ENCODE measurements at places on chromosomes 1 and 21. TPM values are rescaled to one million over a fixed set of nuclear protein-coding genes. Genes with fewer than 3 reads are reported as not detected.

- DNase-seq: no peak
These were observed 14.1 kb downstream of the IFFO2 start for GRCh38 chr1:18942340-18942739.

- DNase-seq: no peak
These were observed 49.6 kb downstream of the LRRC71 start for GRCh38 chr1:156970017-156970416.

DNA sequence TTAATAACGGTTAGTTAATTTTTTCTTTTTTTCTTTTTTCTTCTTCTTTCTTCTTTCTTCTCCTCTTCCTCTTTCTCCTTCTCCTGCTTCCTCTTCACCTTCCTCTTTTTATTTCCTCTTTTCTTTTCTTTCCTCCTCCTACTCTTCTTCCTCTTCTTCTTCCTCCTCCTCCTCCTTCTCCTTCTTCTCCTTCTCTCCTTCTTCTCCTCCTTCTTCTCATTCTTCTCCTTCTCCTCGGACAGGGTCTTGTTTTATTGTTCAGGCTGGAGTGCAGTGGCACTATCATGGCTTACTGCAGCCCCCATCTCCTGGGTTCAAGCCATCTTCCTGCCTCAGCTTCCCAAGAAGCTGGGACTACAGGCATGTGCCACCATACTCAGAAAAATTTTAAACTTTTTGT is 13.4 kb upstream of the ACBD3 start:
- DNase-seq: no peak

DNA sequence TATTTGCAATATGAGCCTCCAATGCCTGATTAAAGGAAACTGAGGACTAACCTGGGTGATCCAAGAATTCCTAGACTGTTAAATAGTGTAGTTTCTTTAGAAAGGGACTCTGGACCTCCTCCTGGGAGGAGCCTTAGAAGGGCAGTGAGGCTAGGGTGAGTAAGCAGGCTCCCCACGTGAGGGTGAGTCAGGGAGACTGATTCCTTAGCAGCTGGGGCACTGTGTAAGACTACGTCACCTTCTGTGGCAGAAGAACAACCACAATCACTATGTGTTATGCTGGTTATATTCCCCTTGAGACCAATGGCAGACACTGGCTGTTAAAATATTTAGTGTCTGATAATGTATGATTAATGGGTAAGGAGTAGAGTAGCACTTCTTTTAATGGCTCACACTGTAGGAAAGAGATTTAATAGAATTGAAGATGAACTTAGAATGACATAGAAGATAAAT is 53.3 kb upstream of the SYT14 start:
- DNase-seq: no peak

DNA sequence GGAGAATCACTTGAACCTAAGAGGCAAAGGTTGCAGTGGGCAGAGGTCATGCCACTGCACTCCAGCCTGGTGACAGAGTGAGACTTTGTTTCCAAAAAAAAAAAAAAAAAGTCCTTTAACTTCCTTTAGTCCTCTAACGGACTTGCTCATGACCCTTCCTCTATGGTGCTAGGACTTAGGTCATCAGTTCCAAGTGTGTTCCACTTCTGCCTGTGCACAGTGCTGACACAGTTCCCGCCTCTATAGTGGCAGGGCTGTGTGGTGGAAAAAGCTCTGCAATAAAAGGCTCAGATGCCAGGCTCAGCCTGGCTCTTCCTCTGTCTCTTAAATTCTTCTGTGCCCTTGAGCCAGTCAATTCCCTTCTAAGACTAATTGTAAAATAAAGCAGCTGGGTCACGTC is 22.0 kb downstream of the CC2D1B start:
- DNase-seq: no peak

GRCh38 chr1:195769461-195769860 is 838.8 kb downstream of the KCNT2 start:
- DNase-seq: no peak

DNA sequence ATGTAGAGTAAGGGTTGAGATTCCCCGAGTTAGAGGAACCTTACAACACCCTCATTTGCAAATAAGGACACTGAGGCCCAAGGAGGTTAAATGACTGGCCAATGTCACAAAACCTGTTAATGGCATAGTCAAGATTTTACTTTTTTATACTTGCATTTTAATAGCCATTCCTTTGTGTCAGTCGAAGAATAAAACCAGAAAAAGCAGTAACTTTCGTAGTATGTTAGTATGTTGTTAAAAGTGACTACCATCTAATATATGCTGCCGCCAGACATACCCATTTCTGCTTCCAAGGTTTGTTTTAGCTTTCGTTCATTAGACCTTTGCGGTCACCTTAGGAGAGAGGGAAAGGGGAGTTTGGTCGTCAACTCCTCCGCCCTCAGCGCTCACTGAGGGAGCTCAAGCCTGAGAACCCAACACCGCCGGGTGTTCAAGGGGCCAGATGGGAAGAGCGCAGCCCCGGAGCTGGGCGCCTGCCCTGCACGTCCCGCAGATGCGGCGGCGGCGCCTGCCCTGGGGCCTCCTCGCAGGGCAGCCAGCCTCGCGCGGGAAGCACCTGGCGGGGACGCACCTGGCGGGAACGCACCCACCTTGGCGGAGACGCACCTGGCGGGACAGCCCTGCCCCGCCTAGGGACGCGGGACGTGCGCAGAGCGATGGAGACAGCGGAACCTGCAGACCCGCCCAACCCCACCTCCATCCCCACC is 466 bp downstream of the VPS26C start:
- DNase-seq: no peak

- DNase-seq: no peak
These were observed 47.6 kb downstream of the IRF2BP2 start for GRCh38 chr1:234562334-234562733.

- DNase-seq: no peak
These were observed 36.3 kb downstream of the DHCR24 start for GRCh38 chr1:54850737-54851136.

GRCh38 chr1:198798923-198799386 is 160.1 kb downstream of the PTPRC start:
- no peak for DNase-seq

- DNase-seq: no peak
These were observed 29.0 kb downstream of the PTPRC start for GRCh38 chr1:198667807-198668206.

DNA sequence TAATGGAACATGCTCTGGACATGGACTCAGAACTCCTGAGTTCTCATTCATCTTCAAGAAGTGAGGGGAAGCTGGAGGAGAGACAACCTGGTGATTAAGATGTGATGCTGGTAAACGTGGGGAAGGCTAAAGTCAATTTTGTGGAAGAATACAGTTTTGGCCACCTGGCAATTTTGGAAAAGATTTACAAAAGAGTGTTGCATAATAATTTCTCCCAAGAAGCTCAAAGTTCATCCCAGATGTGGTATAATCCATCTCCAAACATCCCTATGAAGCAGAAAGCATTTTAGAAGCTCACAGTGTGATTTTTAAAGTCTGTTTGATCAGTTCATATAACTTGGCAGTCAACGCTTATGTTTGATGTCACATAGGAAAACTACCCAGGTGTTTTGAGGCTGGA is 208.7 kb downstream of the LMX1A start:
- DNase-seq: no peak

DNA sequence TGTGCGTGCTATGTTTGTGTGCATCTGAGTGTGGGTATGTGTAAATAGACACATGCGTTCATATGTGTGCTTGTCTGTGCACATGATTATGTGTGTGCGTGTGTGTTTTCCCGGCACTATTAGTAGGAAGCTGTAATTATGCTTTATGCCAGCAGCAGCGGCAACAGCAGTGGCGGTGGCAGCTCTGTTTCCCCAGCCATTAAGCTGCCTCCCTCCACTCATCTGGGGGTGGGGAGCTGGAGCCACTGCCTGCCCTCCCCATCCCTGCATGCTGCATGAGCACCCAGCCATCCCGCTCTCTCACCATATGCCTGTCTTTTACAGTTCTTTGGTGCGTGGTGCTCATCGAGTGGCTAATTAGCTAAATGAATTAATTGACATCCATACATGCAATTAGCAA is 30.5 kb upstream of the ACOT11 start:
- no peak for DNase-seq

GRCh38 chr1:201348211-201348566 is 29.3 kb downstream of the TNNT2 start:
- DNase-seq: peak; percentile 43

DNA sequence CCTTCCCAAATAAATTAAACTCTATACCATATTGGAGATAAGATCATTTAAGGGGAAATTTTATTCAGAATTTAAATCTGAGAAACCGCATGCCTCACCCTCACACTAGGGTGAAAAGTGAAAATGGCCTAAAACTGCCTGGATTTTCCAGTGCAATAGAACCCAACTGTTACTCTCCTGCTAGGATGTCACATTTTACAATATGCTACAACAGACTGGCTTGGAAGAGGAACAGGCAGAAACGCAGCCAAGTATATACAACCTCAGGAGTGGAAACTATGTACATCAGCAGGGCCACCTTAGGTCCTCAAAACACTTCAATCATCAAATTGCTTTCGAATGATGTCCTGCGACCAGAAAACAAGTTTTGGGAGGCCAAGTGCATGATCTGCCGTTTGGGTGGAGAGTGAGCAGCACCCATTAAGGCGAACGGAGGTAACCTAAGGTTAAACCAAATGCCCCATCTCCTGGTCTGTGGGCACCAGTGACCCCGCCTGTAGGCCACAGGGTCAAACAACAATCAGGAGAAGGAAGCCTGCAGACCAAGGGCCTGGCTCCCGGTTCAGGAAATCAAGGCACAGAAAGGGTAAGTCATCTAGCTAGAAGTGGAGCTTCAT is 4.9 kb downstream of the RCAN1 start:
- DNase-seq: no peak

DNA sequence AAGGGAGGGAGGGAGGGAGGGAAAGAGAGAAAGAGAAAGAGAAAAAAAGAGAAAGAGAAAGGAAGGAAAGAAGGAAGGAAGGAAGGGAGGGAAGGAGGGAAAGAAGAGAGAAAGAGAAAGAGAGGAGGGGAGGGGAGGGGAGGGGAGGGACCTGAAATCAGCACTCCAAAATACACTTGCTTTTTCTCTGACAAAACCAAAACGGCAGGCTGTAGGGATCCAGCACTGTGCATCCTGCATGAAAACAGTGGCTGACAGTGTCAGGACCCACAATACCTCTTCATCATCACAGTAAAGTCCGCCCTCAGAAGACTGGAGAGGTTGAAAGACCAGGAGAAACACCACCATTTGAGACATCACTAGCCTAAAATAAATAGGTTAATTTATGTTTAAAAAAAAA is 156.0 kb upstream of the SOD1 start:
- no peak for DNase-seq

GRCh38 chr1:215267495-215267894 is 185.0 kb downstream of the KCNK2 start:
- DNase-seq: no peak

- no peak for DNase-seq
These were observed 1677.1 kb downstream of the KCNT2 start for GRCh38 chr1:194931166-194931565.

DNA sequence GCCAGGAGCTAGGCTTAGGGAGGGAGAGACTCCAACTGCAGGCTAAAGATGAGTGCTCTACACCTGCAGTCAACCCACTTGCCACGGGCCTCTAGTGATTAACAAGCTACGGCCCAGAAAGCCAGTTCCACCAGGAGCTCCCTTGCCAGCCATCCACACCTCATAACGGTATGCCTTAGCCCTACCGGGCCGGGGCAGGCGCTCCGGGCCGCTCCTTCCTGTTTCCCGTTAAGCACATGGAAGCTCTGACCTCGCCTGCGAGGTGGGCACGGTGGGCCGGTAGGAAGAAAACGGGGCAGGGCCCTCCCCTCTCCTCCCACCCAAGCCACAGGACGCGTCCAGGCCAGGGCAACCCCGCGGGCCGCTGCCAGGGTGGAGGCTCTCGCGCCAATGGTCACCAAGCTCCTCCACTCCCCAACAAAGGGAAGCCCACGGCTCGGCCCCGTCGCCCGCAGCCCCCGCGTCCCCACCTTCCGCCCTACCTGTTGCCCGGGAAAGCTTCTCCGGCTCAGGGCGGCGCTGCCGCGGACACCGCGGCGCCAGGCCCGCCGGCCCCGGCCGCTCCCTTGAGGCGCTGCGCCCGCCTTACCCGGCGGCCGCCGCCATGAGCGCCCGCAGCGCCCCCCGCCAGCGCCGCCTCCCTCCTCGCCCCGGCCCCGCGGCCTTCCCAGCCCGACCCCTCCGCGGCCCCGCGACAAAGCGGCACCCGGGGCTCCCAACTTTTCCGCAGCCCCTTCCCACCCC is 627 bp downstream of the CERS2 start:
- no peak for DNase-seq

DNA sequence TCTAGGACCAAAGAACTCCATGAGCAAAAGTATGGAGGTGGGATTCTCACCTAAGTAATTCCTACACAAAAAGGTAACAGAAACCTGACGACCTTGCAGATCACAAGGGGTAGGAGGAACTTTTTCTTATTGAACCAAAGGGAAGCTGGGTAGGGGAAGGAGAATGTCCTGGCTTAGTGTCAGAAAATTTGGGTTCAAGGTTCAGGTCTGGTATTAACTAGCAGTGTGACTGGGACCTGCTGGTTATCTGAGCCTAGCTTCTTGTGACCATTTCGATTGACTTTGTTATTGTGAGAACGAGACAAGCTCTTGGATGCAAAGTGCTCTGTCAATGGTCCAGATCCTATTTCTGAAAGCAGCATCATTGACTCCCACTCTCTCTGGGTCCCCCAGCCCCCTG is 5.0 kb upstream of the SNX27 start:
- DNase-seq: no peak

DNA sequence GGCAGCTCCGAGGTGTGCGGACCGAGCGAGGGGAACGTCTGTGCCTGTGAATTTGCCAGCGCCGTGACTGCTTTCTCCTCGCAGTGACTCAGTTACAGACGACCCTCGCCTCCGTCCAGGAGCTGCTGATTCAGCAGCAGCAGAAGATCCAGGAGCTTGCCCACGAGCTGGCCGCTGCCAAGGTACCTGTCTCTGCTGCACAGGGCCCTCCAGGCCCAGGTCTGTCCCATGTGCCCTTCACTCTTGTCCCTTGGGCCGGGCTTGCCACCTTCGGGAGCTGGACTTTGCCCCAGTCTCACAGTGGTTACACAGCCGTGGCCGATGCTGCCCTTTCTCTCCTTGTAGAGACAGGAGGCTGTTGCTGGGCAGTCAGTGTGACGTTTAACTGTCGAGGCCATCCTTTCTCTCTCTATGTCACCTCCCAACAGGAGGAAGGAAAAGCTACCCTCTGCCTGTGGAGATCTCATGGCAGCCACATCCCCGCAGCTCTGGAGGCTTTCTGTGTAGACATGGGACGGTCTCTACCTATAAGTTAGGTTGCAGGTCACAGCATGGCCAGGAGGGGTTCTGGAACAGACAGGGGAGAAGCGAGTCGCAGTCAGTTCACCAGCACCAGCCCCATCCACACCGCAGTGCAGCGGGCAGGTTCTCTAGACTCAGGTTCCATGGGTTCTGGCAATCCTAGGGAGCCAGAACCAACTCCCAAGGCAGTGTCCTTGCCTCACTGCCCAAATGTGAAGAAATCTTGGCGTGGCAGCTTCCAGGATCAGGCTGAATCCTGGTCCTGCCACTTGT is 149.7 kb downstream of the PEX14 start:
- no peak for DNase-seq

The CELA2B gene
- polyA plus RNA-seq: 0.42 TPM

The C1QTNF12 gene
- polyA plus RNA-seq: 7.0 TPM

The AMIGO1 gene
- 10.5 TPM for polyA plus RNA-seq

The SRP9 gene
- 512 TPM for polyA plus RNA-seq

The TMEM53 gene
- polyA plus RNA-seq: 12.8 TPM

The S100A1 gene
- polyA plus RNA-seq: 21.8 TPM

The PMF1 gene
- polyA plus RNA-seq: 81.0 TPM

The AVPR1B gene
- polyA plus RNA-seq: 0.69 TPM

The MROH9 gene
- not detected for polyA plus RNA-seq

The C1orf210 gene
- polyA plus RNA-seq: 27.8 TPM

The MIXL1 gene
- 0.40 TPM for polyA plus RNA-seq

The LCE2C gene
- not detected for polyA plus RNA-seq

The CCDC181 gene
- polyA plus RNA-seq: 10.1 TPM

The CYP2J2 gene
- 0.72 TPM for polyA plus RNA-seq

The NEGR1 gene
- polyA plus RNA-seq: 4.3 TPM
